ENCODE measurements at places on chromosomes 13 and 19.

GRCh38 chr13:75860935-75861334 is 224.8 kb downstream of the LMO7 start:
- no peak for DNase-seq

DNA sequence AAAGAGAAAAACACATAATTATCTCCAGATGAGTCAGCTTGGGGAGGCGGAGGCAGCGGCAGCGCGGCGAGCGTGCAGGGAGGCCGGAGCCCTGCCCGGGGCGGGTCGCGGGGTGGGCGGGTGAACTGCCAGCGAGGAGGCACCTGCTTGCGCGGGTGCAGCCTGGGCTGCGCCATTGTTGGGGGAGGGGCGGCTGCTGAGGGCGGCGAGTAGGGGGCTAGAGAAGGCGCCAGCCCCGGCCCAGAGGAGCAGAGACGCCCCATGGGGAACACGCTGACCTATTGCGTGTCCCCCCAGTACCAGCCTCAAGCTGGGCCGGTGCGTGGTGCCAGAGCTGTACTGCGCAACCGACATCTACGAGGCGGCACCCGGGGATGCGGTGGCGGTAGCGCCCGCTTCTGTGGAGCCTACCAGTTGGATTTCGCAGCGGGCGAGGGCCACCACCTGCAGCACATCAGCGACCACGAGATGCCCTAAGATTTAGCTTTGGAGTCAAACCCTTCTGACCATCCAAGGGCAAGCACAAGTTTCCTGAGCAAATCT is 16.7 kb downstream of the ZNF100 start:
- no peak for DNase-seq

- DNase-seq, result no peak
These were observed 412.2 kb upstream of the TSHZ3 start for GRCh38 chr19:31761281-31761913.

GRCh38 chr13:85236413-85236812 is 562.8 kb downstream of the SLITRK6 start:
- DNase-seq, result no peak

DNA sequence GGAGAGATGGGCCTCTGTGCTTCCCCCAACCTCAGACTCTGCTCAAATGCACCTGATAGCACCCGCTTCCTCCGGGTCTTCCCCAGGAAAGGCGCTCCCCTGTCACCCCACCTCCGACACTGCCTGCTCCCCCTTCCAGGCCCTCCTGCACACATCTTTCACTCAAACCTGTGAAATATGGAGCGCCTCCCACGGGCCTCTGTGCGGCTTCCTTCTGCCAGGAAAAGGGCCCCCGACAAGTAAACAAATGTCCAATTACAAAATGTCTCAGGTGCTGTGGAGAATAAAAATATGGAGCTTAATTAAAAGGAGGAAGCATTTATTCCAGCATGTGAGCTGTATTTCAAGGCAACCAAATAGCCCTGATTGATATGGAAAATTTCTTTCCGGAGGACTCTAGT is 15.6 kb upstream of the CCNE1 start:
- DNase-seq, result no peak

- no peak for DNase-seq
These were observed 341.4 kb downstream of the PCDH9 start for GRCh38 chr13:66888698-66889097.

- DNase-seq, result no peak
These were observed 12.3 kb upstream of the BSG start for GRCh38 chr19:560121-560520.

DNA sequence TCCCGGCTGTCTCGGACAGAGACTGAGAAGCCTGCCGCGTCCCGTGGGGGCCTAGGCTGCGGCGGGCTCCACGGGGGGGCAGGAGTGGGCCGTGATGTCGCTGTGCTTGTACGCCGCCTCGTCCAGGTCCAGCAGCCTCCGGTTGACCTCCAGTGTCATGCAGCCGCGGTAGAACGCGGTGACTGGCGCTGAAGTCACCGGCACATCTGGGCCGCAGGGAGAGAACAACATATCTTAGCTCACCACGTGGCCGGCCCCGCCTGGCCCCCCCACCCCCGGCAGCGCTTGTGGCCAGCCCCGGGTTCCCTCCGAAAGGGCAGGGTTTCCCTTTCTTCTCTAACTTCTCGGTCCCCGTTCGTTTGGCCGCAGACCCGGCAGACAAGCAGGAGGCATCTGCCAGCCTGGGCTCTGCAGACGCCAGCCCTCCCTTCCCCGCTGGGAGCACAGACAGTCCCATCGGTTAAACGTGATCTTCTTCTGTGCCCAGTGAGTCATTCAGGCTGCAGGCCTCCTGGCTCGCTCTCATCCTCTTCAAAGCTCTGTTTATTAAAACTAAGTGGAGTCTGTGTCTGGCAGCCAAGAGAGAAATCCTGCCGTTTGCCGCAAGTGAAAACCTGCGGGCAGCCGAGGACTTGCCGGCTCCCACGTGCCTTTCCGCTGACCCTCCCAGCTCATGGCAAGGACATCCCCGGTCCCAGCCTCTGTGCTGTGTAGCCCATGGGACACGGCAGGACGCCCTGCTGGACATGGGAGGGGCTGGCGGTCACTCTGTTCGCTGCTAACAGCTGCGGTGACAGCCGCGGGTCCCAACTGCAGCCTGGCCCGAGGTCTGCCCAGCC is 42.8 kb downstream of the GAS6 start:
- peak; percentile 94 for DNase-seq

GRCh38 chr19:33661336-33661735 is 39.6 kb downstream of the CHST8 start:
- no peak for DNase-seq

DNA sequence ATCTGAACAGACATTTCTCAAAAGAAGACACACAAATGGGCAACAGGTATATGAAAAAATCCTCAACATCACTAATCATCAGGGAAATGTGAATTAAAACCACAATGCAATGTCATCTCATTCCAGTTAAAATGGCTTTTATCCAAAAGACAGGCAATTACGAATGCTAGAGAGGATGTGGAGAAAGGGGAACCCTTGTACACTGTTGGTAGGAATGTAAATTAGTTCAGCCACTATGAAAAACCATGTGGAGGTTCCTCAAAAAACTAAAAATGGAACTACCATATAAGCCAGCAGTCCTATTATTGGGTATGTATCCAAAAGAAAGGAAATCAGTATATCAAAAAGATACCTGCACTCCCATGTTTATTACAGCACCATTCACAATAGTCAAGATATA is 24.7 kb upstream of the ZC3H13 start:
- no peak for DNase-seq

- no peak for DNase-seq
These were observed 156.8 kb downstream of the RGCC start for GRCh38 chr13:41613984-41614661.

DNA sequence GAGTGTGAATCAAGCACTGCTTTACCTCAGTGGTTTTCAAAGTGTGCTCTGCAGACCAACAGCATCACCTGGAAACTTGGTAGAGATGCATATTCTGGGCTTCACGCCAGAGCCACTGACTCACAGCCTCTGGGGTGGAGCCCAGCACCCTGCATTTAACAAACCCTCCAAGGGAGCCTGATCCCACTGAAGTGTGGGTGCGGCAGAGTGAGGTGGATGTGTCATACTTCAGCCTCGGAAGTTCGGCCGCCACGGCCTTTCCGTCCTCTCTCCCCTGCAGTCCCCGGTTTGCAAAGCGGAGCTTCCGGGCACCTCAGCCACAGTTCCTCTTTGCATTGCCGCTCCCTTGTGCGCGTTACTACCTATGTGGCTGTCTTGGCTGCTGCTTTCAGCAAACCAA is 33.3 kb upstream of the MICU2 start:
- DNase-seq, result peak; percentile 62

- no peak for DNase-seq
These were observed 185.7 kb downstream of the ABCC4 start for GRCh38 chr13:95115525-95115924.

DNA sequence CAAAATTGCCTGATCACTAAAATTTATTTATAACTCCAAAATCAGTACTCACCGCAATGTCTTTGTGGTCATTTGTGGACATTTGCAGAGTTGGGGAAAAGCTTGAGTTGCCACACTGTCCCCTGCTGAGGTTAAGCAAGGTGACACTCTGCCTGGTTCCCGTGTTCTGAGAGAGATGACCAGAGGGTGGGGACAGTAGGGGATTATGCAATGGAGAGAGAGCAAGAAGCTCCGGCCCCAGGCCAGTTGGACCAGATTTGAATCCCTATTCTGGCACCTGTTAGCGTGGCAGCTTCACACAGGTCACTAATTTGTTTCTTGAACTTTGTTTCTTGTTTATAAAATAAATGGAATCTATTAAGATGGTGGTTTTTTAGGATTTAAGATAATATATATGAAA is 17.8 kb downstream of the ERCC5 start:
- DNase-seq, result no peak

GRCh38 chr13:26262156-26262555 is 8.2 kb downstream of the CDK8 start:
- no peak for DNase-seq

DNA sequence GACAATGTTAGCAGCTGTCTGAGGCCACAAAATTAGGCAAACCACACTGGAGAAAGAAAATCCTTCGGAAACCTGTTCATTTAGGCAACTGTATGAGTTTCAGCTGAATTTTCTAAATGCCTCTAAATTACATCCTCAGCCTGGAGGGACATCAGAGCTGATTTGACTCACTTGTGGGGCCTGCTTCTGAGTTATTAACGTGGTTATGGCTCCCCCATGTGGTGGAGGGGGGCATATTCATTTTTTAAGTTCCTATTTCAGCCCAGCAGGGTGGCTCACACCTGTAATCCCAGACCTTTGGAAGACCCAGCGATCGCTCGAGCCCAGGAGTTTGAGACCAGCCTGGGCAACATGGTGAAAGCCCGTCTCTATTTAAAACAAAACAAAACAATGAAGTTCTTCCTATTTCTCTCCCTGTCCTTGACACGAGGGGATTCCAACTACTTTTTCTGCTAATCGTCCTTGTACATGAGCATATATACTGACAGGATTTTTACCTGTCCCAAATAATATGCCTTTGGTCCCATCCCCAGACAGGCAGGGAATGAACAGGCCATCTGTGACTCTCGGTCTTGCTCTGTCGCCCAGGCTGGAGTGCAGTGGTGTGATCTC is 31.5 kb upstream of the HIF3A start:
- peak; percentile 74 for DNase-seq

GRCh38 chr13:38868870-38869269 is 121.8 kb downstream of the STOML3 start:
- peak; percentile 9 for DNase-seq

DNA sequence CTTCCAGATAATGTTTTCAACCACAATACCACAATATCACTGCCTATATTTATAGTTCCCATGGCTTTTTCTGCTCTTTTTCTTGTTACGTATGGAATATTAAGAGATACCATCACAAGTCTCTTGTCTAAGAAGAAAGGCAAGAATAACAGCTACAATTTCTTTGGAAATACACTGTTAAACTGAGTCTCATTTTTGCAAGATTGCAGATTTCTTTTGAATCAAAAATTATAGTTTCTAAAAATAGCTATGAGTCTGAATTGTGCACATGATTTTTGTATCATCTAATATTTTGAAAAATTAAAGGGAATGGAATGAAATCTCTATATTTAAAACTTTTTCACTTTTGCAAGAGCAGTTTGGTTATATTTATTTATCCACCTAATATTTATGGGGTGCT is 1120.8 kb downstream of the EFNB2 start:
- no peak for DNase-seq

DNA sequence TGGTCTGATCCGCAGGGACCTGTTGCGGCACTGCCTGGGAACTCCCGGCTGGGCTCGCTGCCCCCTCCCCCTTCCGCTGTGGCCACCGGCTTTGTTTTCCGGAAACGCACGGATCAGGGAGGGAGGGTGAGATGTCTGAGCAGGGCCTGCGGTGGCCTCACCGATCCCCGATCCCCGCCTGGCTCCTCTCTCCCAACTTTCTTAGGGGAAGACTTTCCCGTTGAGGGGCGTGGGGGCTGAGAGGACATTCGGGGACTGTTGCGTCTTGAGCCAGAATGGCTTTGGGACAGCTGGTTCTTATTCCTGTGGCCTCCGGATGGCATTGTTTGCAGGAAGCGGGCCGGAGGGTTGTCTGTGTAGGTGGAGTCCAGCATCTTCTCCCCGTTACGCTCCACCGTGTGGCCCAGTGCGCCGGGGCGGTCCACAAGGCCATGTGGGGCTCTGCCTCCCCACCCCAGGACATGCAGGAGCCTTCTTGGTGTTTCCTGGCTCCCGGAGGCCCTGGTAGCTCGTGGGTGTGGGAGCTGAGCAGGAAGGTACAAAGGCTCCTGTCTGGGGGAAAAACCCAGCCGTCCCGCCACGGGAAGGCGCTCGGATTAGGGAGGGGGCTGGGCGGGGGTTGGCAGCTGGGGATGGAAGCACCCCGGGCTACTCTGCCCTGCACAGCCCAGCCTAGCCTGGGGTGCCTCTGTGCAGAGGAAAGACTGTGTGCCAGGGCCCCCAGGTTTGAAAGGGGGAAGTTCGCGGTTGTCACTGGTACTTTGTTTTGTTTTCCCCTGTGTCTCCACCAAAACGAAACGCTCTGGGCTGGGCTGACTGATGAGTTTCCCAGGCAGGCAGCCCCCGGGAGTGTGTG is 1.3 kb downstream of the CSNK1G2 start:
- DNase-seq, result peak; percentile 40

GRCh38 chr19:36605877-36606478 is 865 bp downstream of the ZNF382 start:
- peak; percentile 14 for DNase-seq

GRCh38 chr19:39045506-39045905 is 13.2 kb upstream of the FBXO27 start:
- no peak for DNase-seq
